NCI-H526 (cell line): ENCODE measurements at places on chromosomes 11 and 22.

DNA sequence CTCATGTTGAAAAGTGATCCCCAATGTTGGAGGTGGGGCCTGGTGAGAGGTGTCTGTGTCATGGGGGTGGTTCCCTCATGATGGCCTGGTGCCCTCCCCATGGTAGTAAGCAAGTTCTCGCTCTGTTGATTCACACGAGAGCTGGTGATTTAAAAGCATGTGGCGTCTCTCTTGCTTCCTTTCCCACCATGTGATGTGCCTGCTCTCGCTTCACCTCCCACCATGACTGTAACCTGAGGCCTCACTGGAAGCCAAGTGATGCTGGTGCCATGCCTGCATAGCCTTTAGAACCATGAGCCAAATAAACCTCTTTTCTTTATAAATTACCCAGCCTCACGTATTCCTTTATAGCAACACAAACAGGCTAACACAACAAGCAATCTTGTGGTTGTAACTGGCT, 52.4 kb downstream of the VSIG10L2 start:
- DNase-seq = no peak

DNA sequence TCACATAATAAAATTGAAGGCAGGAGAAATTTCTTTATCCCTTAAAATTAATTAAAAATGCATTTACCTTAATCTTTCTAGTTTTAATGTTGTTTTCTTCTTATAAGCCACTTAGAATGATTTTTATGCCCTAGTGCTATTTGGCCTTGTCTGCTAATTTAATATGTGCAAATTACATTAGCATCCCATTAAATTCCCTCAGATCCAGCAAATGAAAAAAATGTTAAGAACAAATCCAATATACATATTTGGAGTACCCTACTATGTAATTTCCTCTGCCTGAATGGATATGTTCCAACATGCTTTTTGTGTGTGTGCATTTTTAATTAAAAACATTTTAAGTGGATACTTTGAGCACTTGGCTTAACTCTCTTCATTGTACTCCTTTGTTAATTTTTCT, 56.9 kb downstream of the TNRC6B start:
- DNase-seq = no peak

DNA sequence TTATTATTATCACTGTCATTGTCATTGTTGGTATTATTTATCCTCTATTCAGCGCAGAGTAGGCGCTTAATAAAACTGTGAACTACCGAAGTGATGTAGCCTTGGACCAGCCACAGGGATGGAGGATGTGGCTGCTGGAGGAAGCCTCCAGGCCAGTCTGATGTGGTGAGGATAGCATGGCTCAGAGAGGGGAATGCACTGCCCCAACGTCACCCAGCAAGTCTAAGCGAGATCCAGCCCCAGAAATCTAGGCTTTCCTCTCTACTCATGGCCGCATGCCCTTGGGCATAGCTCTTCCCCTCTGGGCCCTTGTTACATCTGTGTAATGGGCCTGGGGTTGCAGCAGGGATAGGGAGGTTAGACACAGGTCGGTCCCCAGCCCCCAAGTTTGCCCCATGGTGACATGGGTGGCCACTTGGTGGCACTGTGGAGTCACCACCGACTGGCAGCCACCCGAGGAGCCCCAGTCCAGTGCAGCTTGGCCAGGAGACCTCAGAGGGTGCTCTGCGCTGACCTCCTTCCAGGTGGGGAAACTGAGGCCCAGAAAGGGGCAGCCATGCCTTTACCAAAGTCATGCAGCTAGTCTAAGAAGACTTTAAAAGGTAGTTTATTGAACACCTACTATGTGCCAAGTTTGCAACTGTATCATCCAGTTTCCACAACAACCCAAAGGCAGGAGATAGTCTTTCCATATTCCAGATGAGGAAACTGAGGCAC, 395.7 kb downstream of the MN1 start:
- no peak for DNase-seq

GRCh38 chr11:12537778-12538401, 136.3 kb upstream of the TEAD1 start:
- DNase-seq = no peak

DNA sequence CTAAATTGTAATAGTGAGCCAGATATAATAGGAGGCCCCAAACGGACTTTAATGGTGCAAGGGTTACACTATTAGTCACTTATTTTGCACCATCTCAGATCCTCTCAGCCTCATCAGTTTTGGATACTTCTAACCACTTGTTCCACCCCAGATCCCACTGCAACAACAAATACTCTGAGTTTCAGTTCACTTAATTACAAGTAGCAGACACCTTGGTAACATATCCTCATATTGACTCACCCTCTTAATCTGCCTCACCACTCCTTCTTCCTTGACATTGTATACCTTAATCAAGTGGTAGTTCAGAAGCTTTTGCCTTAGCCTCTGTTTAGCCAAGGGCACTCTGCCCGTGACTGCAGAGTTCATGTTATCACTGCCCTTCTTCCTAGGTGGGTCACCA, 256.1 kb upstream of the UBASH3B start:
- no peak for DNase-seq

- DNase-seq = no peak
These were observed 46.3 kb upstream of the RAPSN start for GRCh38 chr11:47495011-47495855.

DNA sequence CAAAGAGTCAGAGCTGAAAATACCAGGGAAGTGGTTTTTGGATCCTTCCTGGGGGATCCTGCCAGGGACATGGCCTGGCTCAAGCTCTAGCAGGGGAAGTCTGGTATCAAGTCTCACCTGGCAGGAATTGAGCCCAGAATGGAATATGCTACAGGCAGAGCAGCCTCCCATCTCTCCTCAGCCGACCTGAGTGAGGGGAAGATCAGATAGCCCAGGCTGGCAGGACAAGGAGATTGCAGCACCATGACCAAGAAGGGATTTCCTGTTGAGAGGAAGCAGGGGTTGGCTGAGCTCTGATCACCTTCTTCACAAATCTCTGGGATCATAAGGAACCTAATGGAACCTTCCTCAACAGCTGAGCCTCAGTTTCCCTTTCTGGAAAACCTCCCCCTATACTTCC, 13.0 kb downstream of the OAF start:
- no peak for DNase-seq
